ENCODE measurements at places on chromosomes 6 and 20. TPM values are rescaled to one million over a fixed set of nuclear protein-coding genes. Genes with fewer than 3 reads are reported as not detected.

HSPA12B gene
- not detected for total RNA-seq

DNA sequence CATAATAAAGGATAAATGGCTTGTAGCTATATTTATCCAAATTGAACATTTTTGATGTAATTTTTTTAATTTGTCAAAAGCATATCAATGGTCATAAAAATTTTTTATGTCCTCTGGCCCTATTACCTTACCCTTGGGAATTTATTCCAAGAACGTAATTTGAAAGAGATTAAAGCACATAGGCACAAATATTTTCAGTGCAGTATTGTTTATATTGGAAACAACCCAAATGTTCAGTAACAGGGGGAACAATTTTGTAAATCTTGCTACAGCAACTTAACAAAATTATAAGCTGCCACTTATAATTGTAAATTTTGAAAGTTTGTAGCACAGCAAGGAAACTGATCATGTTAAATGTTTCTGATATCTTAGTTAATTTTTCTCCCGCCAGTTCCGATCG is 142.4 kb downstream of the MTHFD1L start:
- DNase-seq, result no peak

GRCh38 chr20:57491373-57491772 is 33.6 kb downstream of the CTCFL start:
- no peak for DNase-seq

PTCHD4 gene
- total RNA-seq, result 19.2 TPM

HLA-DRA gene
- 0.47 TPM for total RNA-seq

GRCh38 chr6:79862126-79862525 is 85.2 kb downstream of the ELOVL4 start:
- DNase-seq, result no peak

- no peak for DNase-seq
These were observed 18.9 kb upstream of the CALHM5 start for GRCh38 chr6:116492331-116493067.
